ENCODE measurements at places on chromosomes 6 and 20.

DNA sequence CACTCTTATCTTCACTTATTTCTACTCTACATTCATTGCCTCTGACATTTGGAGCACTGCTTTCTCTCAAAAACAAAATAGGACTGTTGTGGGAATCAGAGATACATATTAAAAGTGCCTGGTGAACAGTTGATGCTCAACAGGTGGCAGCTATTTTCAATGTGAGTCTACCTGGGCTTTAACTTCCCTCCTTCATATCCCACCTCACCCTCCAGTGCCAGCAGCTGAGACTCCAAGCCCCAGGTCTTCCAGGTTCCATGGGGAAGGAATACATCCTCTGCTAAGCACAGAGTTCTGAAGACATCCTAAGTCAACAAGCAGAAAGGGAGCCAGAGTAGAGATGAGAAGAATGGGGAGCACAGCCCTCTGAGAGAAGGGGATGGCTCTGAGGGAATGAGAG, 7.0 kb upstream of the FOXP4 start:
- DNase-seq: no peak

- no peak for DNase-seq
Observed at GRCh38 chr6:40586369-40587201, 579 bp downstream of the LRFN2 start.

DNA sequence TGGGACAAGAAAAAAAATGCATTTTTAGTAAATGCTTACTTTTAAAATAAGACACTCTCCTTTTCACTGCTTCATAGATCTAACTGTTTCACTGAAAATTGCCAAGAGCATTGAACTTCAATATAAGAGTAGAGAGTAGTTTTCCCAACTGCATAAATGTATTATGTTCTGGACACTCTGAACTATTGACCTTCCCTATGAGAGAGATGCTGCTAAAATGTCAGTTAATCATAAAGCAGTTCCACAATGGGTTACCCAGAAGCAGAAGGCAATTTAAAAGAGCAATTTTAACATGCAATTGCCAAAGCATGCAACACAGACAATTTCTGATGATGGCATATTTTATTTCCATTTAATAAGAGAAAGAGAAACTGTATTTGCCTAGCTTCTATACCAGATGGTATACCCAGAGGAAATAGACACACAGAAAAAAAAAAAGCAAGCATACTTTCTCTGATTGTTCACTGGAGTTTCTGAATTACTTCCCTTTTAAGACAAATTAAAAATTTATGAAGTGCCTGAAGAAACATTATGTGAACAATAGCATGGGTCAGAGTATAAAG, 279.1 kb upstream of the THEMIS start:
- no peak for DNase-seq

GRCh38 chr20:48448666-48449600, 378.9 kb downstream of the PREX1 start:
- DNase-seq: no peak

- no peak for DNase-seq
Observed at GRCh38 chr20:21821358-21821757, 115.9 kb downstream of the PAX1 start.

DNA sequence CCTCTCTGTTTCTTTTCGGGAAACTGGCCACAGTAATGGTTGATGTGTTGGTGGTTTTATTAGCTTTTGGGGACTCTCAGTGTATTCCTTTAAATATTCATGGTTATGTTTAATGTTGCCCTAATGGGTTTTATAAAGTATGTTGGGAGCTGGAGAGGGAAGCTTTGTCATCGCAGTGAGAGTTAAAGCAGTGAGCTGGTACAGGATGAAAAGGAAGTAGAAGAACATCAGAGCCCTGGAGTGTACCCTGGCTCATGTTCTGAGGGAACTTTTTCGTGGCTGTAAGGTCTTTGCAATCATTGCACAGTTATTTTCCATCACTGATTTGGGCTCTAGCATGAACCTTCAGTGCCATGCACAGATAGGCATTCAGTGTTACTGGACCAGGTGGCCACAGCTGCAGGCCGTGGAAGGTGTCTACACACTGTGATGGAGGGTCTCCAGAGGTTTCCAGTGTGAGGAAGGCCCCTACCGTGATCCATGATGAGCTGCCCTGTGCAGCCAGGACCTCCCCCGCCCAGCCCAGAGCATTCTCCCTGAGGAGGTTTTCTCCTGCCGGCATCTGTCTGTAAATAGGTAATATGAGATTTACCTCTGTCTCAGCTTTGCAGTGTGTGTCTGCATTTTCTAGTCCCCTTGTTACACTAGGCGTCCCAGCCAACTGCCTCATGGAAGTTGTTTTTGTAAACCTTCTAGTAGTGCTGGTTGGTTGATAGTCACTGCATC, 22.4 kb upstream of the TMEM217 start:
- DNase-seq: no peak

DNA sequence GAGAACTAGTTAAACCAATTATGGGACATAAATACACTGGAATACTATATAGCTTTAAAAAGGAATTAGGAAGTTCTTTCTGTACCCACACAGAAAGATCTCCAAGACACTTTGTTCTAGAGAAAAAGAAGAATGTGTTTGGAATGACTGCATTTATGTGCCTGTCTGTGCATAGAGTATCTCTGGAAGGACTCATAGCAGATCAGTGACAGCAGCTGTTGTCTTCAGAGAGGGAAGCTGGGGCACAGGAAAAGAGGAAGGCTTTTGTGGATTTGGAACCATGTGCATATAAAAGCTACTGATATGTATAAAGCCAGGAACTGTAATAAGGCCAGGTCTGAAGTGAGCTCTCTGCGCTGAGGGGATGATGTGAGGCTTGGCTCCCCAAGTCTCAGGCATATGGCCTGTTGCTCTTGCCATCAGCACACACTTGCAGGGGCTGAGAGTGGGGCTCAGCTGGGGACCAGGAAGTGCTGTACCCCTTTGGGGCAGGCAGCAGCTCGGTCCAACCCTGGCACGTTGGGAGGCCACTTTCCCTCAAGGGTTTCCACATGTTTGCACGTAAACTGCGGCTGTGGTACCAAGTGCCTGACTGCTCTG, 31.8 kb upstream of the CCDC167 start:
- DNase-seq: no peak

DNA sequence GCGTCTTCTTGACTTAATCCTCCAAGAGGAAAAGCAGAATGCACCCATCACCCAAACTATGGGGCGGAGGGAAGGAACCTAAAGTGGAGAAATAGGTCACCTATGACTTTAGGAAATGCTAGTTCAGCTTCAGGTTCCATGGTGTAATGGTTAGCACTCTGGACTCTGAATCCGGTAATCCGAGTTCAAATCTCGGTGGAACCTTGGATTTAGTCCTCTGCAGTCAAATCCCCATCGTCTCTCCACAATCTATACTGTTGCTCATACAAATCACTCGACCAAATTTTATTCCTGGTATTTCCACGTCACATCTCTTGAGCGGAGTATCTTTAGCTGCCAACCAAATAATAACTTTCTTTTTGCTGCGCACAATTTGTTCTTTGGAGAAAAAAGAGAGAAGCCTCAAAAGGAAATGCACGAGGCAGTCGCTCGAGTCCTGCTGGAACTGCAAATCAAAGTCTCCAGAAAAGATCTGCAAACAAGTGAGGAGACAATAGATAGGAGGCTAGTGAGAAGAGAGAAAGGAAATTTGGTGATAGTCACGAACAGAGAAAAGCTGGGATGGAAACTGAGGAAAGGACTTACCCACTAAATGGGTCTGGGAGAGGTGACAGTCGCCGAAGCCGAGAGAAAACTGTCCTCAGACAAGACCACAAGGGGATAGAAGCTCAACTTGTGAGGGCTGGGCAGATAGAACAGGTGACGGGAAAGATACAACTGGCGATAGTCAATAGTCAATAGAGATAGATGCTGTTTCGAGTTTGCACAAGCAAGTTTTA, 16.6 kb downstream of the POM121L2 start:
- DNase-seq: no peak

GRCh38 chr20:44073011-44073674, 113.8 kb downstream of the JPH2 start:
- DNase-seq: no peak

DNA sequence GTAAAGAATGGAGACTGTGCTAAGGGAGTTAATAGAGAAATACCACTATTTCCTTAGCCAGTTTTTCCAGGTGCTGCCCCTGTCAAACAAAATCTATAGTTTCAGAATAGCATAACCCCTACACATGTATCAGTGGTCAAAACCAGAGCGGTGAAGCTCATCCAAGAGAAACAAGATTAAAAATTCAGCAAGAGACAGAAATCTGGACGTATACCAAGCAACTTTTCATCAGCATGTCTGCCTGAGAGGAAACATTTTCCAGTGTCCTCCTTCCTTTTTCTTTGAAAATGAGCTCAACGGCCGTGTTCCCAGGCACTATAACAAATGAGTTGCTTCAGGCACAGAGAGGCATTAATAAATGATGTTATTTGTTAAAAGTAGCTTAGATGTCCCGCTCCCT, 416.5 kb downstream of the BCKDHB start:
- DNase-seq: no peak

- DNase-seq: no peak
Observed at GRCh38 chr6:142605922-142606485, 304.2 kb downstream of the ADGRG6 start.

DNA sequence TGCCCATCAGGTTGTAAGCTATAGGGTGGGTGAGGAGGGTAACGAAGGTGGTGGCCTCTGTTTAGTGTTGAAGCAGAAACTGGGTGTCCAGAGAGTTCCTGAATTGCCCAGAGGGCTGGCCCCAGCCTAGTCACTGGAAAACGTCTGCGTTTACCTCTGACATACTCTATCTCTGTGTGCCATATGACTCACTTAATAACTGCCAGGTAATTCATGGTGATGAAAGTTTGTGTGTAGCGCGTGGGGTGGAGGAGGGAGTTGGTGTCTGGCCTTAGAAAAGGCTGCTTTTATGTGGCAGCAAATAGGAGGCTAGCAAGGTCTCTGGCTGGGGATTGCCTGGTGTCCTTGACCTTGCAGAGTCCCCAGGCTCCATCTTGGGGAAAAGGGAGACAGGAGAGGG, 47.3 kb downstream of the SLC35D3 start:
- no peak for DNase-seq

DNA sequence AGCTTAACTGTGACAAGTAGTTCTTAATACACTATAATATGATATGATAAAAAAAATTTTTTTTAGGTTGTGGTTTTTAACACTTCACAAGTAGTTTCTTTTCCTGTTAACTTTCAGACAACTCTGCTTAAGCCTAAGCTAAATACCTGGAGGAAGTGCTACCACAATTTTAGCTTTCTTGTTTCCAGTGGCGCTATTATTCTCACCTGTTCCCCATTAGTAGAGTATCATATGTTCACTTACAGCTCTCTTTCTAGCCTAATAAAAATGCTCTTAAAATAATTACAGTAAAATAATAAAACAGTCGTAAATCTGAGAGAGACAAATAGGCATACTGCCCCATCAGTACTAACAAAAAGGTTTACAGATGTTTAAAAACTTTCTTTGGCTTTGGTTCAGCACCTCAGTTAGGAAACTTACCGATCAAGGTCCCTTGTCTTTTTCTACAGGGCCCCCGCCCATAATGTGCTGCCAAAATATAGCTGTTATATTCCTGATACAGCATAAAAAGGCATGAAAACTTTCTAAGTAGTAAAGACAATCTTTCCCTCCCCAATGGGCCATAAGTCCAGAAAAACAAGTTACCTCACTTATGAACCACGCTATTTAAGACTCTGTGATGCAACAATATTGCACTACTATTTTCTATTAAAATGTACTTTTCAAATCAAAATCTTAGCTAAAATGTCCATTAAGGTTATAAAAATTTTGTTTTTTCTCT, 57.9 kb downstream of the SESN1 start:
- DNase-seq: peak; percentile 47

- no peak for DNase-seq
Observed at GRCh38 chr20:11394145-11394833, 523.4 kb upstream of the BTBD3 start.
